ENCODE measurements at places on chromosomes 5 and 9.

GRCh38 chr5:55066277-55066676, 36.2 kb upstream of the GZMA start:
- no peak for DNase-seq

- no peak for DNase-seq
These were observed 51.2 kb upstream of the ARRDC3 start for GRCh38 chr5:91434348-91434747.

GRCh38 chr5:27511061-27511460, 472.7 kb upstream of the CDH9 start:
- no peak for DNase-seq

GRCh38 chr5:32172923-32173266, 1.2 kb downstream of the GOLPH3 start:
- DNase-seq = no peak

DNA sequence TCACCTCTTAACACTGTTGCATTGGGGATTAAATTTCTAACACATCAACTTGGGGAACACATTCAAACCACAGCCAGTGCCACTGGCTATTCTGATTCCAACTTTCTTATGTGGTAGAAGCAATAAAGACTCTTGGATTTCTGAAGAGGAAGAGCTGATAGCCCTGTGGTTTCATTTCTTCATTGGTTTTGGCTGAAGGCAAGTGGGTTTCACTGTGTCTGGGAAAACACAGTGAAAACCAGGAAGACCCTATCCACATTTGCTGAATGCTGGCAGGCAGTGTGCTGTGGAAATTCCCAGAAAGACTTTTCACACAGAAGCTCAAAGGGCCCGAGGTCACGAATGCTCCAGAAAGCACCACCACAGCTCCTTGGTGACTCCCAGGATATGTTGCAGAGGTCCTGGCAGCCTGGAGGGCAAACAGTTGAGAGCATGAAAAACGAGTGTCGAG, 67.1 kb downstream of the DAPK1 start:
- DNase-seq = no peak

- peak; percentile 10 for DNase-seq
These were observed 331.5 kb upstream of the GRIN3A start for GRCh38 chr9:102069969-102070368.

Data from RWPE1 (cell line).